ENCODE measurements at places on chromosomes 5 and 9.

GRCh38 chr5:119411361-119412278, 40.7 kb upstream of the HSD17B4 start:
- no peak for DNase-seq

GRCh38 chr5:24644761-24645160, at the start of gene CDH10:
Gene CDH10 (minus strand): TSS chr5:24644978. CDS start chr5:24593490, 51,488 bp downstream.
- DNase-seq: no peak

DNA sequence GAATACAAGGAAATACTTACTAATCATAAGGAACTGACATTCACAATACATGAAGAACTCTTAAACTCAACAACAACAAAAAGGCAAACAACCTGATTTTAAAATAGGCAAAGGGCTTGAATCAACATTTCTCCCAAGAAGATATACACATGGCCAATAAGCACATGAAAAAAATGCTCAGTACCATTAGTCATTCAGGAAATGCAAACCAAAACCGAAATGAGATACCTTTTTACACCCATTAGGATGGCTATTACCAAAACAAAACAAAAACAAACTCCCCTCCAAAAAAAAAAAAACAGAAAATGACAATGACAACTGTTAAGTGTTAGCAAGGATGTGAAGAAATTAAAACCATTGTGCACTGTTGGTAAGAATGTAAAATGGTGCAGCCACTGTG, 104.1 kb upstream of the ZNF462 start:
- DNase-seq: no peak

DNA sequence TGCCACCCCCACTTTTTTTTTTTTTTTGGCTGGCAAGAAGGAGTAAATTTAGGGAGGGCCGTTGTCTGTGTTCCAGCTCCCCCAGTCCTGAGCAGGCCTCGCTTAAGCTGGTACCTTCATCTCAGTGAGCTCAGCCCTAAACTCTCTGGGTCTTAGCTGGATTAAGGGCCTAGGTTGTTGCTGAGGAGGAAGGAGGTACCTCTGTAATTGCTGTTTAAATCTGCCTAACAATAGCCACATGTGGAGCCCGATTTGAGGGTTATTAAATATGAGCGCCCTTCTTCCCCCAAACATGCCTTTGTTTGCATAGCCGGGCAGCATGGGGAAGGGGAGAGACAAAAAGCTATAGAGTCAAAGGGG, 179.0 kb upstream of the PITX1 start:
- DNase-seq: no peak

GRCh38 chr9:134570711-134571325, 70.8 kb upstream of the COL5A1 start:
- no peak for DNase-seq

DNA sequence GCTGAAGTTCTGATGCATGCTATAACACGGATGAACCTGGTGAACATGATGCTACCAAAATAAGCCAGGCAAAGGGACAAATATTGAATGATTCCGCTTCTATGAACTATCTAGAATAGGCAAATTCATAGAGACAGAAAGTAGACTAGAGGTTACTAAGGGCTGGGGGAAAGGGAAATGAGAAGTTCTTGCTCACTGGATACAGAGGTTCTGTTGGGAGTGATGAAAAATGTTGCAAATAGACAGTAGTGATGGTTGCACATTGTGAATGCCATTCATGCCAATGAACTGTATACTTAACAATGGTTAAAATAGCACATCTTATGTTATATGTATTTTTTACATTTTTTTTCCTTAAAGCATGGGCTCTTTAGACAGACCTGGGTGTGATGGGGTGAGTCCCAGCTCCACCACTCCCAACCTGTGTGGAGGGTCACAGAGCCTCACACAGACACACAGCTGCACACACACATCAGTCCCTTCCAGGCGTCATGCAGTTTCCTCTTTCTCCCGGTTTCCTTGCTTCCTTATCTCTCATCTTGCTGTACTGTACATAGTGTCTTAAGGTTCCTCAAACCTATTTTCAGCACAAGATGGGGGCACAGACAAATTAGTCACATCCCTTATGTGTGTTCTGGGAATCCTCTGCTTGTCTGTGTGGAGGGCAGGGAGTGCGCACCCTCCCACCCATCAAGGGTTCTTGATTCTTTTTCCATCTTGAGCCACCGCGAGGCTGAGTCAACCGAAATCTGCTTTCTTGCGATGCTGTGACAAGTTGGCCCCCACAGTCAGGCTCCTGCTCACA, 192.9 kb downstream of the CRB2 start:
- DNase-seq: no peak

DNA sequence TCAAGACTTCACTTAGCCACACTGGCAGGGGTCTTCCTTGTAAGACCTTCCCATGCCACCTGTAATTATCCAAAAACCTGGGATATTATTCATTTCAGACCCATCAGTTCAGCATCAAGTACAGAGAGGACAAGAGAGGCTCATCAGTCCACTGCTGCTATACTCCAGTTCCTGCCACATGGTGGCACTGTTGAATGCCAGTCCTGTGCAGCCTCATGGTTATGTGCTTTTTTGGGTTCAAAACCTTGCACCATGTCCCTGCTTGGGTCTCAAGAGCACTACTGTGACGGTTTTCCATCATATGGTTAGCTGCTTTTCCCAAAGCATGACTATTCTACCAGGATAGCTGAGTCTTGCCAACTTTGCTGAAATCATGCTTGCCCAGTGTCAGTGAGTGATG, 8.5 kb downstream of the PTGS1 start:
- DNase-seq: no peak

DNA sequence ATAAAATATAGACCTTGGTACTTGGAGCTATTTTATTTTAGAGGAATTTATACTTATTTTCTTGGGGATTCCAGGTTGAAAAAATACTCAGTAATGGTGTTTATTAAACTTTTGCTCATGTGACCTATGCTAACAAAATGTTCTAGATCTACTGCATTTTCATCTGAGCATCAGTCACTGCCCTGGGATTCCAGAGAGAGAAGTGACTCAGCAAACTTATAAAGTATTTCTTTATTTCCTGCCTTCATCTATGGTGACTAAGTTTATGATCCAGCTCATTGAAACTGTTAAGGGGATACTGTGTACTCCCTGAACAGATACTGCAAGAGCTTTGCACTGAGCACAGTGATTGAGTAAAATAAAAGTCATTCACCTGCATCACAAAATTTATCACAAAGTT, 298.5 kb upstream of the CDH18 start:
- no peak for DNase-seq

DNA sequence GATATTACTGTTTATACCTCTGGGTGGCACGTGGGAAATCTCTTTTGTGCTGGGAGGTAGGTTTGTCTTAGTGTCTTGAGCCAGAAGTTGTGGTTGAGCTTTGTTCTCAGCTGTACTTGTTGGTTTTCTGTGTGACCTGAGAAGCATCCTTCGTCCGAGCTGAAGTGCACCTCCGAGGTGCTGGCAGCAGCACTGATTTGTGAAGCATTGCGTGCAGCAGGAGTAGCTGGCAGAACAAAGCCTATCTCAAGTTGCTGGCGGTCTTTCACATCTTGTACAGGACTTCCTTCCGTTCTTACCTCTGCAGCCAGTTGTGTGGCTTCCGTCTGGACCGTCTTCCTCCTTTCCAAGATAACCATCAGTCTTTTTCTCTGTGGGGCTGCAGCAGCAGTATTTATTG, 4.3 kb downstream of the PRRC2B start:
- DNase-seq: peak; percentile 38

- DNase-seq: no peak
Measured at GRCh38 chr9:122216798-122217418, 11.8 kb downstream of the LHX6 start.

GRCh38 chr5:116410336-116410890, 164.2 kb downstream of the SEMA6A start:
- DNase-seq: no peak

GRCh38 chr5:151758430-151759241, at the start of gene ATOX1:
Gene ATOX1 (minus strand): TSS chr5:151758631. CDS start chr5:151758551, 80 bp downstream.
- peak; percentile 78 for DNase-seq

- no peak for DNase-seq
Measured at GRCh38 chr5:149212198-149212951, 59.3 kb upstream of the AFAP1L1 start.

- no peak for DNase-seq
Measured at GRCh38 chr9:128882677-128883603, 1.0 kb downstream of the LRRC8A start.

GRCh38 chr5:78903861-78904260, 81.2 kb downstream of the ARSB start:
- DNase-seq: no peak

- DNase-seq: no peak
Measured at GRCh38 chr9:12934545-12935272, 159.9 kb downstream of the LURAP1L start.

- DNase-seq: no peak
Measured at GRCh38 chr5:65791712-65792673, 70.0 kb downstream of the NLN start.

GRCh38 chr9:104575456-104575855, 6.5 kb downstream of the OR13C8 start:
- DNase-seq: no peak

GRCh38 chr5:127581450-127581849, 64.0 kb downstream of the PRRC1 start:
- no peak for DNase-seq

- no peak for DNase-seq
Measured at GRCh38 chr9:5870691-5871090, 20.0 kb upstream of the MLANA start.

GRCh38 chr9:95839012-95839411, 36.5 kb upstream of the ERCC6L2 start:
- DNase-seq: no peak

- no peak for DNase-seq
Measured at GRCh38 chr5:8895599-8895998, 650.3 kb downstream of the SEMA5A start.

DNA sequence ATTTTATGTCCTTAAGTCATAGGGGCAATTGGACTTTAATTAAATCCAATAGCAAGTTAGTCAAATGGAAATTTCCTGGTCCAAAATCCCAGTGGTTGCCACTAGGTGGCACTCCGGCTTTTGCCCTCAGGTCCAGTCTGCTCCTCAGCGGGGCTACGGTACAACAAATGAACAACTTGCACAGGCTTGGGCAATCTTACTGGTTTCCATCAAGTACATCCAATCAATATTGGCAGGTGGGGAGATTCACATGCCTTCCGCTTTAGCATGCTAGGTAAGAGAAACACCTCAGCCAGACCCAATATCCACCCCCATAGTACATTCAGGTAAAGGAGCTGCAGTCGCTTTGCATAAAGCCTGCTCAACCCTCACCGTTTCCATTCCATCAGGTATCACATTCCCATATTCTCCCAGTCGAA, 6.3 kb upstream of the MXD3 start:
- DNase-seq: peak; percentile 56

DNA sequence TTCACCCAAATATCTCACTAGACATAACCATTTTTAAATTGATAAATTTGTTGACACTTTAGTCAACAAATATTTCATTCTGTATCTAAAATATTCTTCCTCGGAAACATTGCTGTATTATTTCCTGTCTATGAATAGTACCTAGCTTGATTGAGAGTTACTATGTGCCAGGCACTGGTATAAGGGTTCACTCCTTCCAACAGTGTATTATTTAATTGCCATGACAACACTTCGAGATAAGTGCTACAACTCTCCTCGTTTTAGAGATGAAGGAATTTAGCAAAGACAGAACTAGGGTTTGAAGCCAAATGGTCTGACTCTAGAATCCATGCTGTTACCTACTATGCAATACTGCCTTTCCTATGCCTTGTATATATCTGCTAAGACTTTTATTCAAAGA, 287.2 kb downstream of the YTHDC2 start:
- DNase-seq: no peak

DNA sequence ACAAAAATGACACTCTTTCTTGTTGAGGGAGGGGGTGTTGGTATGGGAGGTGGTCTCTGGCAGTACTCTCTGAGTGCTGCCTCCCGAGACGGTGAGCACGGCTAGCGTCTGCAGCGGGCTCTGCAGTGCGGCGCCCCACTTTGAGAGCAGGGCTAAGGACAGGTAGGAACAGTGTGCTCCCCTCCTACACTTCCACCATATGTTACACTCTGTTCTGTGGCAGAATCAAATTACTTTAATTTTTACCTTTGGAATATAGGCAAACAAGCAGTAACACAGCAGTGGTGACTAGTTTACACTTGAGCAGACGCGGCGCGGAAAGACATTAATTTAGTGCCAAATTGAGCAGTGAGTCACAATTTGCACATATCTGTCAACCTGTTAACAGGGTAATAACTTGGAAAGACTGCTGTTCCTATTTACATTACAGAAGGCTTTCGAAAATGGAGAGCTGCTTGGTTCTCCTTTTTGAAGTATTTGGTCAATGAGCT, 136.3 kb downstream of the MED27 start:
- no peak for DNase-seq

- DNase-seq: no peak
Measured at GRCh38 chr5:7795306-7795705, 55.6 kb downstream of the CFAP90 start.

GRCh38 chr9:81717061-81717746, 27.9 kb upstream of the TLE1 start:
- no peak for DNase-seq

DNA sequence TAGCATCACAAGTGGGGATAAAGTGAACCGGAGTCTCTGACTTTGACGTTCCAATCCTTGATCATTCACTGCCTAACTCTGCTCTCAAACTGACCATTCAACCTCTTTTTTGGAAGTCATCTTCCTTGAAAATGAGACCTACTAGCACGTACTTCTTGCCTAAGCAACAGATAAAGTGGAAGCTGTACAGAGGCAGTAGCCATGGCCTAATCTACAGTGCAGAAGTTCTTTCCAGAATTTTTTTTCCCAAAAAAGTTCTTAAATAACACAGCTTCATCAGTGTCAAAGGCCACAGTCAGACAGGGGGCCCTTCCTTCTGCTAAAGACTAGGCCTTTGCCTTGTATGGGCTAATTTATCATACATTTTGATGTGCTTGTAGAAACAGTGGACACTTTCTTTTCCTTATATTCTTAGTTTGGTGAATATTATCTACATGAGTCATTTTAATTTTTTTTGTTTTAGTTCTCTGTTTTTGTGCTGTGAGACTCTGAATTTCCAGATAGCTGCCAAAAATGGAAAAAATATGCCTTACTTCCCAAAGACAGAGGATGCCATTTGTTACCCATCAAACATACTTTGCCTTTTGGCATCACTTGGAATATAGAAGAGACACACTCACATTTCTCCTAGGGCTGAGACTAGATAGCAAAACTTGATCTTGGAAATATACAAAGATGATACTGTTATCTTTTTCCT, 96.3 kb upstream of the VCAN start:
- no peak for DNase-seq

All from activated T-helper 1 cell treated with anti-CD3 and anti-CD28 coated beads, Interleukin-2, amount 50 U/mL, for 16 hours (primary cell).